T follicular helper cell (primary cell): ENCODE measurements at places on chromosomes 4 and X.

- no peak for DNase-seq
These were observed 141.1 kb upstream of the WDFY3 start for GRCh38 chr4:85107553-85107952.

DNA sequence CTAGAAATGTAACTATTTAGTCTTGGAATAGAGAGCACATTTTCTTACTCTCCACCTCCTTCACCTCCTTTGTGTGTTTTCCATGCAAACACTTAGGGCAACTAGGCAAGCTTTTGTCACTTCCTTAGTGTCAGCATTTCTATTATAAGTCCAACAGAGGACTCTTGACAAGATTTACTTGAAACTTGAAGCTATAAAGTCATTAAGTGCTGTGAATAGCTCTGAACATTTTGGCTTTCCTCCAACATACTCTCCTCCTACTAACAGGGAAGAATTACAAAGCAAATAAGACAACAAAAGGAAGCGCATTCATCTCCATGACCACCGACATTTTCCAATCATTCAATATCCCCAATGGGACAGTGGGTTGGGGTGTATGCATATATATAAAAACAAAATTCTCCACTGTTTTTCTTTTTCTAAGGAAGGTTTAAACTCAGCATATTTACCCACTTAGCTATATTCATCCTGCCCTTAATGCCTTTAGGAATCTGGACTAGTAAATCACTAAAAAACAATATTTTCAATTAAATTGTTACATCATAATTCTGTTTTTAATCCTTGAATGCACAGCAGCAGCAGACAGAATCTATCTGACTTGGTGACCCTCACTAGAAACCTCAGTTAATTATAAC, 264.6 kb downstream of the SNCA start:
- no peak for DNase-seq

- DNase-seq = no peak
These were observed 11.8 kb downstream of the EDA start for GRCh38 chrX:69627744-69628143.

- no peak for DNase-seq
These were observed 38.8 kb downstream of the EFNB1 start for GRCh38 chrX:68867458-68868112.

- no peak for DNase-seq
These were observed 3.7 kb upstream of the CT47C1 start for GRCh38 chrX:119069128-119069527.

GRCh38 chr4:2793586-2794485, 951 bp downstream of the SH3BP2 start:
- DNase-seq = no peak

- no peak for DNase-seq
These were observed 32.1 kb downstream of the IRF2 start for GRCh38 chr4:184442314-184442635.

DNA sequence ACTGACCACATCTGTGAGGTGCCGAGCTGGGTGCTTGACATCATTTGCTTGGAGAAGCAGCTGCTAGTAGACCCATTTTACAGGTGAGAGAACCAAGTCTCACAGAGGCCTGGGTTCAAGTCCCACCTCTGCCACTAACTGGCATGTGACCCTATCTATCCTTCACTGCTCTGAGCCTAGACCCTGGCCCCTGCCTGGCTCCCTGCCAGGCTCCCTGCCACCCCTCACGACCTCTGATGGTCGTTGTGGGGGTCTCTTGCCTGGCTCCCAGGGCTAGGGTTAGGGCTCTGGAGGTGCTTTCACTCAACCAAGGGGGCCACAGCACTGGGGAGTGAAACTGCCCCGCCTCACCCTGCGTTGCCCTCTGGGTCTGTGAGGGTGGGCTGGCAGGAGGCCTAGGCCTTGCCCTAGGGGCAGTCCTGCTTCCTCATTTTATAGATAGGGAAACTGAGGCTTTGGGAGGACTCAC, 7.2 kb upstream of the ADD1 start:
- no peak for DNase-seq

DNA sequence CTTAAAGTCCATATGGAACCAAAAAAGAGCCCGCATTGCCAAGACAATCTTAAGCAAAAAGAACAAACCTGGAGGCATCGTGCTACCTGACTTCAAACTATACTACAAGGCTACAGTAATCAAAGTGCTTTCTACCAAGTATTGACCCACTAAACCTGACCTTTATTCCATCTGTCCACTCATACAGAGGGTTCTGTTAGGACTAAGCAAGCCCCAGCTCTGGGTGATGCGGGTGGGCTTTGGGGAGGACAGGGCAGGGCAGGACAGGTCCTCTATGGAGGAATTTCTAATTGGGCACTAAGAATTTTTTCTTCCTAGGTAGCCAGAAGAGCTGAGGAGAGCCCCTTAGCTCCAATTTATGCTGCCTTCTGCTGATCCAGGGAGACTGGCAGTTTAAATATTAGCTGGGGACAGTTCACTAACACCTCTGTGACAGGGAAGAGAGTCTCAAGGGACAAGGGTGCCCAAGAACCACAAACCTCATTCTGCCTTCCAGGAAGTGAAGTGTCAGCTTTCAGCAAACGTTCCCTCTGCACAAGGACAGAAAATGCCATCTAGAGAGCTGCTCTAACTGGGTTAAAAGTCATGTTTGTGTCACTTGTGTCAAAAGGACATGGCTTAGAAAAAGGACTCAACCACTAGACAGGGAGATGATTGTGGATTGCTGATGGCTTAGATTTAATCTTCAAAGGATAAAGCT, 143.2 kb downstream of the KIT start:
- no peak for DNase-seq

DNA sequence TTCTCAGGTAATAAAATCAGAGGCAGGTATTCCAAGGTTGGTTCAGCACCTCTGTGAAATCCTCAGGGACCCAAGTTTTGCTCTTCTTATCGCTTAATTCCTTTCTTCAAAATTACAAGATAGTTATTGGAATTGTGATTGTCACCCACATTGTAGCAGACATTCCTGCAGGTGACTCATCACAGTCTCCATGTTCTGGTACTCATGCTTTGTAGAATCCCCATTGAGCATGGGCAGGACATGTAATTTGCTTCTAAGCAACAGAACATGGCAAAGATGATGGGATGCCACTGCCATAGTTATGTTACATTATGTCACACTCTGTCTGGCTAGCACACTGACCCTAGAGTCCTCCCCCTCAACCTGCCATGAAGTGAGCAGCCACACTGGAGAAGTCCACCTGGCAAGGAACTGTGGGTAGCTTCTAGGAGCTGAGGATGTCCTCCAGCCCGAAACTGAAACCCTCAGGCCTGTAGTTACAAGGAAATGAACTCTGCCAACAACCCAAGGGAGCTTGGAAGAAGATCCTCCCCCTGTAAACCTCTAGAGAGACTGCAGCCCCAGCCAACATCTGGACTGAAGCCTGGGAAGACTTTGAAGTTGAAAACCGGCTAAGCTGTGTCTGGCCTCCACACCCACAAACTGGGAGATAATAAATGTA, 58.3 kb upstream of the GUCY1A1 start:
- DNase-seq = no peak

GRCh38 chr4:186586205-186586604, 30.8 kb upstream of the MTNR1A start:
- no peak for DNase-seq

DNA sequence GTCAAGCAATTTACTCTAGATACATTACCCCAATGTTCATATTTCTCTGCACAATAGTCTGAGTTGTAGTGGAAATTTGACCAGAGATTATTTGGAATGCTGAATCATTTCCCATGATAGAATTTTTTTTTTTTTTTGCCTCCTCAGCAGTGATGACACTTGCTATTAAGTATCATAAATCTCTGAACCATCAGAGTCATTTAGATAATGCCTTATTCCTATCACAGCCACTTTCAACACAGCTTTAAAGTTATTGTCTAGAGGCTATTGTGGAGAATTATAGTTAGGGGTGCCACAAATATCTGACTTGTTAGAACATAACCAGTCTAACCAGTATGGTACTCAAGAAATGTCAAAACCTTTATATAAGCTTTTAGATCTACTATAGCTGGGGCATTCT, 79.8 kb downstream of the LCORL start:
- DNase-seq = no peak

GRCh38 chr4:52704133-52704532, 45.0 kb upstream of the USP46 start:
- DNase-seq = no peak

DNA sequence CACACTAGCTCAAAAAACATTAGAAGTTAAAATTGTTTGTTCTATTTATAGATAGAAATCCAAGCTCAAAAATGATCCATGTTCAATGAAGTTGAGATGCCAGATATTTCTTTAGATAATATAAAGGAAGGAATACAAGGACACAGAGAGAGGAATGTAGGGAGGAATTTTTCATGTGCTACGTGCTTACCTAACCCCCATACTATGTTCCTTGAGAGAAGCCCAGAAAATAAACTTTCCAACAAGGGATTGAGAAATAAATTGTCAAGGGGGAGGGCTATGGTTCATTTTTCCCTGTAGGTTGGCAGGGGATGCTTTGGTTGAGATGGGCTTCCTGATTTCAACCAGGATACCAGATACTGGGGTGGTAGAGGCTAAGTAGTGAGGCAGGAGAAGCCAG, 15.6 kb upstream of the ADH5 start:
- no peak for DNase-seq

DNA sequence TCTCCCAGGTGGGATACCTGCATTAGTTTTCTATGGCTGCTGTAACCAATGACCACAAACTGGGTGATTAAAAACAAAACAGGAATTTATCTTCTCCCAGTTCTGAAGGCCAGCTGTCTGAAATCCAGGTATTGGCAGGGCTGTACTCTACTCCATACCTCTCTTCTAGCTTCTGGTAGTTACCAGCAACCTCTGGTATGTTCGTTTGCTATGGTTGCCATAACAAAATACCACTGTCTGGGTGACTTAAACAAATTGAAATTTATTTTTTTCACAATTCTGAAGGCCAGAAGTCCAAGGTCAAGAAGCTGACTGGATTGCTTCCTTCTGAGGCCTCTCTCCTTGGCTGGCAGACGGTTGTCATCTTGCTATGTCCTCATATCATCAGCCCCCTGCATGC, 642.1 kb upstream of the TENM3 start:
- DNase-seq = no peak

GRCh38 chr4:41232406-41232805, 18.1 kb upstream of the APBB2 start:
- no peak for DNase-seq

GRCh38 chr4:7687006-7687405, 252.3 kb upstream of the PSAPL1 start:
- DNase-seq = no peak

GRCh38 chr4:60780874-60781273, 419.3 kb upstream of the ADGRL3 start:
- DNase-seq = no peak

DNA sequence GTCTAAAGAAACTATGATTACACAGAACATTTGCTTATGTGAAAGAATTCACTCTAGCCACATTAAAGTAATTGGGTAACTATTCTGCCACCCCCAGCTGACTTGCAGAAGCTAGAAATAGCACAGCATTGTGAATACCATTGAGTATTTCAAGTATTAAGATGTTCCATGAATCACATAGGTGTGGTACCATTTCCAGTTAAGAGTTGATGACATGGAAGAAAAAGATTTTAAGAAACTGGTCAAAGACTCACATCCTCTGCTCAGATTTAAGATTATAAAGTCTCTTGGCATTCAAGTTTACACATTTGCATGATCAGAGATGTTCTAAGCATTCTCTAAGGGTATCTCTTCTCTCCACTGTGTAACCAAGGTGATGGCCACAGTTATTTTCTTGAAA, 287.5 kb downstream of the CAMK2D start:
- no peak for DNase-seq

DNA sequence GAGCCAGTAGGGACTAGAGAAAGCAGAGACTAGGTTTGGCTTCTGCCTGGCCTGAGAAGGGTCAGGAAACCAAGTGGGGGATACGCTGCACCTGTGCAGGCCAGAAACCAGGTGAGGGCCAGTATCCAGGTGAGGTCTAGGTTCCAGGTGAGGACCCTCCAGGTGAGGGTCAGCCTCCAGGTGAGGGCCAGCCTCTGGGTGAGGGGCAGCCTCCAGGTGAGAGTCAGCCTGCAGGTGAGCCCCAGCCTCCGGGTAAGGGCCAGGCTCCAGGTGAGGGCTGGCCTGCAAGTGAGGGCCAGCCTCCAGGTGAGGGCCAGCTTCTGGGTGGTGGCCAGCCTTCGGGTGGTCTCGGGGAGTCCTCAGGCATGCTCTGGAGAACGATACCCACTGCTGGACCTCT, 238.8 kb downstream of the USP46 start:
- no peak for DNase-seq

GRCh38 chr4:53764761-53765490, 173.6 kb upstream of the LNX1 start:
- no peak for DNase-seq

- DNase-seq = no peak
These were observed 9.4 kb downstream of the ATP2B3 start for GRCh38 chrX:153526801-153527200.

GRCh38 chr4:152462047-152462446, 73.8 kb downstream of the FBXW7 start:
- DNase-seq = no peak

DNA sequence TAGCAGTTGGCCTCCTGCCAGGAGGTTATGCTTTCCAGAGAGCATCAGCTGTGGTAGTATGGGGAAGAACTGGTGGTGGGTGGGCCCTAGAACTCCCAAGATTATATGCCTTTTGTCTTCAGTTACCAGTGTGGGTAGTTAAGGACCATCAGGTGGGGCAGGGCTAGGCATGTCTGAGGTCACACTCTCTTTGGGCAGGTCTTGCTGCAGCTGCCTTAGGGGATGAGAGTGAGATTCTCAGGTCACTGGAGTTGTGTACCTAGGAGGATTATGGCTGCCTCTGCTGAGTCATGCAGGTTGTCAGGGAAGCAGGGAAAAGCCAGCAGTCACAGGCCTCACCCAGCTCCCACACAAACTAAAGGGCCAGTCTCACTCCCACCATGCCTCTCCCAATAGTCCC, 172.9 kb upstream of the GYPA start:
- DNase-seq = no peak

- DNase-seq = no peak
These were observed 2.4 kb downstream of the TFDP3 start for GRCh38 chrX:133215747-133216146.

DNA sequence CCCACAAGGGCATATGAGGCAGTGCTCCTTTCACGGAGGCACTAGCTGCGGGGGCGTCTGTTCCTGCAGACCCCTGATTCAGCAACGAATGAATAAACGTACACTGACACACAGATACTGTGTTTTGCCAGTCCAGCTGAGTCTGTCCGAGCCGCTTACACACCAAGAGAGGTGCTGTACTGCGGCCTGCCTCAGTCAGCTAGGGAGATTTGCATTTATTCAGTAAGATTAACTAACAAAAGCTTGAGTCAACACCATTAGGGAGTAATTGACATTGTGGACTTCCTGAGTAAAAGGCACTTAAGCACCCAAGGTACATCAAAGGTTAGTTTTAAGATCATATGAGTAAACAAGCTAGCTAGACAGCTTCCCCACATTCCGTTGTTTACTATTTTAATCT, 31.0 kb upstream of the BEX4 start:
- no peak for DNase-seq

- no peak for DNase-seq
These were observed 38.5 kb upstream of the KLF3 start for GRCh38 chr4:38625508-38625907.

DNA sequence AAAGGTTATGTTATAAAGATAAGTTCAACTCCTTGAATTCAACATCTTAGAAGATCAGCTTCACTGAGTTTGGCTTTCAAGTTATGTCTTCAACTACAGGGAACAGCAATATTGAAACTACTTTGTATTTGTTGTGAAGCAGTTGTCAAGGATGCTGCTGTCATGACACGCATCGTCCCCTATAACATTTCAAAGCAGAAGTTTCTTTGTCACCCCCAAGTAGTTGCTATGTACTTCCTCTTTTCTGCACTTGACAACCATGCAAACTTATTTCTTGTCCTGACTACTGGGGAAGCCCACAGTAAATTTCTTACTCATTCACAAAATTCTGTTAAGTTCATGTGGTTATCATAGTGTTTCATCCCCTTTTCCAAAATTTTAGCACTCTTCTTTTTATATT, 14.3 kb downstream of the ANTXR2 start:
- peak; percentile 48 for DNase-seq
